Inflammatory macrophage treated with lipopolysaccharide for 1 hour (primary cell): ENCODE measurements at places on chromosomes 11 and 22.

GRCh38 chr11:33211153-33211552 is 46.0 kb upstream of the HIPK3 start:
- peak; percentile 86 for DNase-seq

- DNase-seq = no peak
These were observed 87.8 kb upstream of the PHOX2A start for GRCh38 chr11:72331761-72332160.

- no peak for DNase-seq
These were observed 330.8 kb upstream of the MTNR1B start for GRCh38 chr11:92638678-92639077.

DNA sequence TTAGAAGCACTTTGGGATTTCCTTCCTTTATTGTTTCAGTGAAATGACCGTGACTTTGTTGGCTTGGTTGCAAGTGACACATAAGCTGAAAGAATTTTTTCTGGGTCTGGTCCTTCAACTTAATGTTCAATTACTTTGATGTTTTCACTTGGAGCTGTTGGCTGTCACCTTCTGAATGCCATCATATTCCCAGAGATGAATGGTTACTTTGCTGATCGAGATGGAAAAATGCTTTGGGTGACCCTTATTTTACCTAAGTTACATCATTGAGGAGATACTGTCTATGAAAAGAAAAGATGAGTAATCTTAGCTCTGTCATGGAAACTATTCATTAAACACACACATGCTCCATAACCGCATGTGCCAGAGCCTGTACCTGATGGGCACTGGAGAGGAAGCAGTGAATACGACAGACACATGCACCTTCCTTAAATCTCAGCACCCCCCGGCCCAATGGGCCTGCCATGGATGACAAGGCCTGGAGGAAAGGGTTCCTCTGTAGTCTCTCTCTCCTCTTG is 76.9 kb downstream of the TENM4 start:
- no peak for DNase-seq

DNA sequence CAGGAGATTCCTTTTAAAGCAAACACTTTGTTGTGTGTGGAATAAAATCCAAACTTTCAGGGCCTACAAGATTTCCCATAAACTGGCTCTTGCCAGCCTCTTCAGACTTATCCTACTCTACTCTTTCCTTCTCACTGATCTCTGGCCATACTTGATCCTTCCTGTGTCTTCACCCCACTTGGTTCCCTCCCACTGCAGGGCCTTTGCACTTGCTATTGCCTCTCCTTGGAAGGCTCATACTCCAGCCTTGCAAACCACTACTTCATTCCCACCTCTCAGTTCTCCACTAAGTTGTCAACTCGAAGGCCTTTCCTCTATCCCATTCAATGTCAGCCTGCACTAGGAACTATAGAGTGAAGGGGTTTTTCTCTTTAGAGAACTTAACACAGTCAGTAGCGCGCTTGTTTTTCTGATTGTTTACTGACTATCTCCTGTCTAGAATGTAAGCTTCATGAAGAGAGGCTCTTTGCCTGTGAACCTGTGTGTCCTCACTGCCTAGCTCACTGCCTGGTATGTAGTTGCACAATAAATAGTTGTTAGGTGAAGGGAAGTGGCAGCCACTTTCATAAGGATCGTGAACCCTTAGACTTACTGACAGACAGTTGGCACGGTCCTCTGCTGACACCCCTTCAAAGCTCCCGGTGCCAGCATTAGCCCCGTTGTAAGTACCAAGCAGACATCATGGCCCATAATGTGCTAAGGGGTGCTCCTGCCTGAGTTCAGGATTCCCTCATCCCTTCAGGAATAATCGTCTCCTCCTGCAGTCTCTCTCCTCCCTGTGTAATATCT is 833 bp upstream of the ME3 start:
- DNase-seq = no peak

DNA sequence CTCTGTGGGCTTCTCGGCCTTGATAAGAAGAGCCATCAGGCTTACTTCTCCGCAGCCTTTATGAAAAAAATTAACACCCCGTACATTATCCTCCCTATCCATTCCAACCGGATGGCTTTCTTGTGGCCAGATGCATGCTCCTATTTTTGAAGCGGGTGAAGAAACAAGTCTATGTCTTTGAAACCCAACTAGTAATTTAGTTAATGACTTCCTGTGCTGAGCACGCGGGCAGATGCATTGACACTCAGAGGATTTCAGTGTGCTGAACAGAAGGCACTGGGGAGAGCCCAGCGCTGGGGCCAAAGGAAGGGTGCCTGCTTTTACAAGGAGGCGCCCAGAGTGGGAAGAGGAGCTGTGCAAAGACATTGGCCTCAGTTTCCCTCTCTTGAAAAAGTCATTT is 53.3 kb downstream of the ARHGAP8 start:
- DNase-seq = no peak

GRCh38 chr11:35126000-35126878 is 12.7 kb upstream of the CD44 start:
- DNase-seq = peak; percentile 90

GRCh38 chr11:5257296-5257695 is 2.7 kb upstream of the HBG2 start:
- no peak for DNase-seq

DNA sequence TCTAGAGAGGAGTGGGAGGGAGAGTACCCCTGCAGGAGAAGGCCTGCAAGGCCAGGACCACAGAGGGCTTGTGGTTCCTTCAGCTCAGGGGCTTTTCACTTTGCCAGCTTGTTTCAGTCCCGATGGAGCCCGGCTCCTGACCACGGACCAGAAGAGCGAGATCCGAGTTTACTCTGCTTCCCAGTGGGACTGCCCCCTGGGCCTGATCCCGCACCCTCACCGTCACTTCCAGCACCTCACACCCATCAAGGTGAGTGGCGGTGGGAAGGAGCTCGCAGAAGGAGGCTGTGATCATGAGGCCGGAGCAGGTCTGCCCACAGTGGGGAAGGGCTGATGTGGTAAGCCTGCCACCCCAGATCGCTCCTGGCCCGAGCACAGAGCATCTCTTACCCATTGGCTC is 13.5 kb downstream of the ACP2 start:
- no peak for DNase-seq

DNA sequence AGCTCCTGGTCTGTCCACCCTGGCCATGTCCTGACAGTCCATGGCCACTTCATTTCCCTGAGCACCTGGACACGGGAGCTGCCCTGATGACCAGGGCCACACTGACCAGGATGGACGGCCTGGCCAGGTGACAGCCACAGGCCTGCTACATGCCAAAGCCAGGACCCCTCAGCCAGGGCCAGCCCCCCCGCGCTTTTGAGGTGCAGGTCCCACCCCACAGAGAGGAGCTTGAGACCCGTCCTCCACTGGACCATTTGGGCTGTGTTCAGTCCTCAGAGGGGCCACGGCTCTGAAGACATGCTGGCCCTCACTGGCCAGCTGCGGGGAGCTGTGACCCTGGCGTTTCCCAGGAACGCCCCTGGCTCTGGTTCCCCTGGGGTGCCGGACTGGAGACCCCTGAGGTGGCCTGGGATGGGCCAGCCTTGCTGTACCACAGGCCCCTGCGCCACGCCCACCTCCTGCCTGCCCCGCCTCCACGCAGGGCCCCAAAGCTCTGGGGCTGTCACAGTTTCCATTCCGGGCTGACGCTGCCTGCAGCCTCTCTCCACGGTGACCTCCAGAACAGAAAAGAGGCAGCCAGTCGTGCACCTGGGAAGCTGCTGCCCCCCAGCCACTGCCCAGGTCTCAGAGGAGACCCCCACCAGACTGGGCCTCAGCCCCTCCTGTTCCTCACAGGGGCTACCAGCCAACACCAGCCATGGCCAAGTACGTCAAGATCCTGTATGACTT is 18.2 kb downstream of the EPS8L2 start:
- DNase-seq = no peak

GRCh38 chr11:128603752-128604414 is 16.5 kb upstream of the ETS1 start:
- no peak for DNase-seq

DNA sequence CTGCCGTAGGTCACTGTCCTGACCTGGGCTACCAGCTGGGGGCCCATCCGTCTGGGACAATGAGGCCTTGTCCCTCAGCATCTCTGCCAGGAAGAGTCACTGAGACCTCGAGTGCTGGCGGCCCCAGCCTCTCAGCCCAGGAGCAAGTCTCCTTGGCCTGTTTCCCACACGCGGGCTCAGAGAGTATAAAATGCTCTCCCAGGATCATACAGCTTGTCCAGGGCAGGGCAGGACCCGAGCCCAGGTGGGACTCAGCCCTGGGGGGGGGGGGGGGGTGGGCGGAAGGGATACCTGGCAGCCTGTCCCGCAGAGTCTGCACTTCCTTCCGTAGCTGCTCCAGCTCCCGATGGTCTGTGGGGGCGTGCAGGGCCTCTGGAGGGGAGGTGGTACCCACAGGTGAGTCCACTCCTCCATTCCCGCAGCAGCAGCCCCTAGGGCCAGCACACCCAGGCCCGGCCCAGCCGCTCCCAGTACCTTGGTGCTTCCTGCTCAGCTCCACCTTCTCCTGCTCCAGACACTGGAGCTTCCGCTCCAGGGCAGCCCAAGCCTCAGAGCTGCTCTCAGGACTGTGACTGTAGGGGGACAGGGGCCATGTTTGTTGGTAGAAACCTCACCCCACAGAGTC is 7.9 kb downstream of the CDC42BPG start:
- DNase-seq = no peak

DNA sequence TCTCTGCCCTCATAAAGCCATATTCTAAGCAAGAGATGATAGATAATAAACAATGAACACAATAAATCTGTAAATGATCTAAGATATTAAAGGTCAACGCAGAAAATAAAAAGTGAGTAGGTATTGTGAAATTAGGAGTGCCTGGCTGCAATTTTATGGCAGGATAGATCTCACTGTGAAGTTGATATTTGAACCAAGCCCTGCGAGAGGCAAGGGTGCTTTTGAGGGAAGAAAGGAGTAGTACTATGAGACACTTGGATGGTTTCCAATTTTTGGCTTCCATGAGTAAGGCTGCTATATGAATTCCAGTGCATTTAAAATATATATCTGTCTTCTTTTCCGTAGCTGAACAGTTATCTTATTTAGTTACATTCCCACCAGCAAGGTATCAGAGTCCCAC is 720.0 kb upstream of the CNTN5 start:
- DNase-seq = no peak

GRCh38 chr11:11769782-11770181 is 72.0 kb upstream of the USP47 start:
- no peak for DNase-seq

DNA sequence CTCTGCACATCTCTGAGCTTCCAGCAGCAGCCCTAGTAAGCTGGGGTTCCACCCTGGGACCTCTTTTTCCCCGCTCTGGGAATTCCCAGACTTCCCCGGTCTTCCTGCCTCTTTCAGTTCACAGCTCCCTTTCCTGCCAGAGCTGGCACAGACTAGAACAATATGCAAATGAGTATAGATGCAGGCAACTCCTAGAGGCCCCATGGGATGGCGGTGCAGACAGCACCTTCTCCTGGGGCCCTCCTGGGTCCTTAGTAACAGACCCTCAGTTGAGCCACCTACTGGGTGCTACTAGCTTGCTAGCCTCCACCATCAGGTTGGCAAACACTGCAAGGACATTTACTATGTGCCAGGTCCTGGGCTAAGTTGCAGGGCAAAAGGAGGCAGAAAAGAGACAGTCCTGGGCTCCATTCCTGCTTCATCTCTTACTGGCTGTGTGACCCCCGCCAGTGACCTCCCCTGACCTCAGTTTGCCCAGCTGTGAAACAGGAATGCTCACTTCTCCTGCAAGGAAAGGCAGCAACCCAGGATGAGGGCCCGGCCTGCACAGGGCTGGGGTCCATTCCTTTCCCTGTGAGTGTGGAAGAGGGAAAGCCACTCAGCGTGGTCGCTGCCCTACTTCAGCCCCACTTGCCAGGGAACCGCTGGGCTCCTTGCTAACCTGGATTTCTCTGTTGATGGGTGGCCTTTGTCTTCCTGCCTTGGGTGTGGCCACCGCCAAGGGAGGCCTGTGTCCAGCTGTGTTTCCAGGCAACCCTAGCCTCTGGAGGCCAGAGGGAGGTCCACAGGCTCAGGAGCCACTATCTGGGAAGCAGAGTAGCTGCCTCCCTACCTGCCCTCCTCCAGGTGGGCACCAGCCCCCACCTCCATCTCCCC is 7.3 kb downstream of the RELT start:
- peak; percentile 29 for DNase-seq

- DNase-seq = no peak
These were observed 37.2 kb downstream of the GAS2 start for GRCh38 chr11:22703591-22703990.

DNA sequence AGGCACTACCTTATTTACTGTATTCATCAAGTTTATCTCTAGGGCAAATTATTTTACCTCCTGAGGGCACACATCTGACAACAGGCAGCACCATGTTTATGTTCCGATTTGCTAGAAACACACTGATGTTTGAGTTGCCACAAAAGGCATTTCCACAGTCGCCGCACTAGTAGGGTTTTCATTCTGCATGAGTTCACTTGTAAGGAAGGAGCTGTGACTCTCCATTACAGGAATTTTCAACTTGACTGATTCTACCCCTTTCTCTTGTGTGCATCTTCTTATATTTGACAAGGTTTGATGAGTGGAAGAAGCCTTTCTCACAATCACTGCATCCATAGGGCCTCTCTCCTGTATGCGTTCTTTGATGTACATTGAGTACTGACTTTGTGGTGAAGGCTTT is 455.9 kb upstream of the CNTN5 start:
- no peak for DNase-seq

DNA sequence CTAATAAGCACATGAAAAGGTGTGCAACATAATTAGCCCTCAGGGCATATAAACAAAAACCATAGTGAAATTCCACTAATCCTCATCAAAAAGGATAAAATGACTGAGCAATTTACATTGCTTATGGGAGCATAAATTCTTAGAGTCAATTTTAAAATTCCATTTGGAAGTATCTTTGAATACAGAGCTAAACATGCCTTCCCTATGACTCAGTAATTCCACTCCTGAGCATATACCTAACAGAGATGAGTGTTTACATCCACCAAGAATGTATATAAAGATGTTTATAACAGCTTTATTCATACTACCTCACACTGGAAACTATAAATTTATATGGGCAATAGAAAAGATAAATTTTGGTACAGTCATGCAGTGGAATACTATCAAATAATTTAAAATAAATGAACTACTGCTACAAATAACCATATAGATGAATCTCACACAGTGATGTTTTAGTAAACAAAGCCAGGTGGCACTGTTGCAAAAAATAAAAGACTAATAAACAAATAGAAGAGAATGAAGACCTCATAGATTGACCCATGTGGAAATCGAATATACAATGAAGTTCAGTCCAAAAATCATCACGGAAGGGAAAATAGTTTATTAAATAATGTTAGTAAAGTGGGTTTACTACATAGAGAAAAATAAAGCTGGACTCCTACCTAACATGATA is 8.2 kb upstream of the OR2D2 start:
- DNase-seq = no peak

- no peak for DNase-seq
These were observed 953.4 kb downstream of the DLG2 start for GRCh38 chr11:84673753-84674152.
